ENCODE measurements at places on chromosomes 6 and 20.

DNA sequence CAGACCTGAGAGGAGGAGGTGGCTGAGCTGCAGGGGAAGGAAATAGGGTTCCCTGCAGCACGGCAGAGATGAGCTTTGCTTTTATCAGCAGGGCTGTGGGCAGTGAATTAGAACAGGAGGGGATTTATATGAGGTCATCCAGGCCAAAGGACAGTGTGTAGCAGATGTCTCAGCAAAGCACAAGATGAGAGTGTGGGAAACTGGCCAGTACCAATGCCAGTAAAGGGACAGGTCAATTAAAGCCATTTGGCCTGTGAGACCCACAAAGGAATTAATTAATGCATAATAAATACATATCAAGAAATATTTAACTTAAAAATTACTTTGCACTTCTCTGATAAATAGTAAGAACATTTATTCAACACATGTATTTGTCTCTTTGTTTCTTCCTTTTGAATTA, at the start of gene DEFB119:
DEFB119 (minus strand) TSS at position 101 of the 400 bp plus-strand sequence. CDS start 107 bp downstream, outside the sequence.
- no peak for DNase-seq

GRCh38 chr6:22970004-22970403, 400.6 kb downstream of the HDGFL1 start:
- DNase-seq = no peak

DNA sequence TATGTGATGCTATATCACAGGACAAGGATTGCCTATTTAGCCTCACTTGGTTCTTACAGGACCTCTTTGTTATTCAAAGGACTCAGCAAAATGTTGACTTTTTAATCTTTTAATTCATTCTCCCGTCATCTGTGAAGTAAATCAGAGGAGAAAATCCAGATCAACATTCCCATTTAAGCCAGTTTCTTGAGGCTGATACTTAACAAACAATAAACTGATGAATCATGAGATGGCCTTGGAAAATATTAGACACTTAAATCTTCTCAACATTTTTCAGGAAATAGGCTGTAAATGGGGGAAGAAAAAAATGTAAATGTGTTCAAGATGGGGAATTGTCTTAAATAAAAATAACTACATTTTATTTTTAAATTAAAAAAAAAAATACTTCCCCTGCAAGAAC, 55.9 kb upstream of the UBR2 start:
- DNase-seq = no peak

GRCh38 chr6:129732034-129732433, 22.1 kb upstream of the ARHGAP18 start:
- DNase-seq = no peak

GRCh38 chr20:44028003-44028730, 113.5 kb downstream of the TOX2 start:
- no peak for DNase-seq

GRCh38 chr6:36296240-36296639, 26.4 kb downstream of the PNPLA1 start:
- DNase-seq = no peak

DNA sequence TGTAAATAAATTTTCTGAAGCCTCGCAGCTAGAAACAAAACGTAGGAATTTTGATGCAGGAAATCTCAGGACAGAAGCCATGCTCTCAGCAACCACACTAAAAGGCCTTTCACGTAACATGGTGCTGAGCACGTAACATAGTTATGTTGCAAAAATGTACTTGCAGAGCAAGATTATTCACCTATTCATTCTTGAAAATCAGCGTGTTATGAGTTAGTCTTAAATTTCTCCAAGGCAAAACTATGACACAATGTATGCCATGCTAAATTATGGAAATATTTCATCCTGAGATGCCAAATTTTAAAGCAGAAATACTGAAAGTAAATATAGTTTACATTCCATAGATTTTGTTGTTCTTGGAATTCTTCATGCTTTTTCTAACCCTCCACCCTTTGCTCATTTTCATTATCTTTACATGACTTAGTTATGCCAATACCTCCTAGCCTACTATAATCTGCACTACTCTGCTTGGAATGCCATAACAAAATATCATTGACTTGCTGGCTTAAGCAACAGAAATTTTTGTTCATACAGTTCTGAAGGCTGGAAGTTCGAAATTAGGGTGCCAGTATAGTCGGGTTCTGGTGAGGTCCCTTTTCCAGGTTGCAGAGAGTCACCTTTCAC, 179.8 kb upstream of the BMP5 start:
- DNase-seq = no peak

DNA sequence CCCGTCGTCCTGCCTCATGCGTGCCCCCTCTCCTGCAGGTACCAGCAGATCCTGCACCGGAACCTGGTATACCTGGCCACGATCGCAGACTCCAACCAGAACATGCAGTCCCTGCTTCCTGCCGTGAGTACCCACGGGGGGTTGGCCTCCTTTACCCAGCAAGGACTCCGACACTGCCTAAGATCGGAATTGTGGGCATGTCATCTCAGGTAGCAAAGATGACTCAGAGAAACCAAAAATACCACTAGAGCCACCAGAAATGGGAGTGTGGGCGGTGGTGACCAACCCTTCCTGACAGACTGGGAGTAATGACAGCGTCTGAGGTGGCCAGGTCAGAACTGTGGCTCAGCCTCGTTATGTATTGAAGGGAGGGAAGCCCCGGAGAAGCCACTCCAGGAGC, 16.3 kb downstream of the SS18L1 start:
- DNase-seq = no peak

GRCh38 chr6:170114187-170114945, 176.5 kb downstream of the DLL1 start:
- DNase-seq = no peak

- DNase-seq = no peak
Measured at GRCh38 chr6:132972971-132973370, 158.6 kb downstream of the RPS12 start.

GRCh38 chr6:119658917-119659316, 309.4 kb upstream of the MAN1A1 start:
- no peak for DNase-seq

GRCh38 chr6:11341867-11342266, 109.4 kb upstream of the NEDD9 start:
- no peak for DNase-seq

DNA sequence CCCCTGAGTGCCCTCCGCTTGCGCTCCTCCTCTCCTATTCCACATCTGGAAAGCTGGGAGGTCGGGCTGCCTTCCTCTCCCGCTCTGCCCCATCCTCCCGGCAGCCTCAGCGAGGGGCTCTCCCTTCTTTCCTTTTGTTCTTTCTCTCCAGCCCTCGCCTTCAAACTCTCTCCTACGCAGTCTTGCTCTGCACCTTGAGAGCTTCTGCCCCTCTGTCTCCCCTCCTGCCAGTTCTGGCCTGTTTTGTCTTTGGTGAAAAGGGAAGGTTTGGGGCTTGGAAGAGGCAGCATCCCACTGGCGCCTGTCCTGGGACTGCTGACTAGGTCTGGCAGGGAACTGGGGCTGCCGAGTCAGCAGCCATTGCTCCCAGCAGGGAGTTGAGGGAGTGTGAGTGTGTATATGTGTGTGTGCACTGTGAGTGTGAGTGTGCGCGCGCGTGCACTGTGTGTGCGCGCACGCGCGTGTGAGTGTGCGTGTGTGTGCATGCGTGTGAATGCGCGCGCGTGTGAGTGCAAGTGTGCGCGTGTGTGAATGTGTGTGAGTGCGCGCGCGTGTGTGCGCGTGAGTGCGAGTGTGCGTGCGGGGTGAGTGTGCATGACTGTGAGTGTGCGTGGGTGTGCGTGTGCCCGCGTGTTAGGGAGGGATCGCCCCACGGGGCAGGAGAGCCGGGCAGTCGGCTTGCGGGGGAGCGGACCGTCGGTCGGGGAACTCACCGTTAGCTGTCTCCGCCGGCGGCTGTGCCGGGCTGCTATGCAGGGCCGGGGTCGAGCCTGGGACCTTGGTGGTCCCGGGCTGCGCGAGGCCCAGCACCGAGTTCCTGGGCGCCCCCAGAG, 523 bp downstream of the CPXM1 start:
- DNase-seq = no peak

- no peak for DNase-seq
Measured at GRCh38 chr6:100336876-100337275, 127.8 kb downstream of the SIM1 start.

- DNase-seq = no peak
Measured at GRCh38 chr6:66481216-66481615, 774.2 kb upstream of the EYS start.

GRCh38 chr6:157525292-157525889, 144.4 kb downstream of the ZDHHC14 start:
- DNase-seq = no peak

DNA sequence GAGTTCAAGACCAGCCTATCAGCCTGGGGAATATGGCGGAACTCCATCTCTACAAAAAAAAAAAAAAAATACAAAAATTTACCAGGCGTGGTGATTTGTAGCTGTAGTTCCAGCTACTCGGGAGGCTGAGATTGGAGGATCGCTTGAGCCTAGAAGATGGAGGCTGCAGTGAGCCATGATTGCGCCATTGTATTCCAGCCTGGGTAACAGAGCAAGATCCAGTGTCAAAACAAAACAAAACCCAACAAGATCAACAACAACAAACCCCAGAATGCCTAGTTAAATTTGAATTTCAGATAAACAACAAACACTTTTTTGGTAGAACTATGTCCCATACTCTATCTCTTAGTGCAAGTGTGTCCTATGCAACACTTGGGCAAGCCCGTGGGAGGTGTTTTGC, 39.9 kb downstream of the SNAI1 start:
- no peak for DNase-seq

- DNase-seq = no peak
Measured at GRCh38 chr20:62675156-62675876, 33.0 kb downstream of the SLCO4A1 start.

GRCh38 chr20:33444797-33445560, 1.4 kb upstream of the SNTA1 start:
- DNase-seq = no peak
